ENCODE measurements at places on chromosomes 6 and 20.
A peak's percentile ranks its signal among the peaks of the same experiment; 100 is the strongest.

DNA sequence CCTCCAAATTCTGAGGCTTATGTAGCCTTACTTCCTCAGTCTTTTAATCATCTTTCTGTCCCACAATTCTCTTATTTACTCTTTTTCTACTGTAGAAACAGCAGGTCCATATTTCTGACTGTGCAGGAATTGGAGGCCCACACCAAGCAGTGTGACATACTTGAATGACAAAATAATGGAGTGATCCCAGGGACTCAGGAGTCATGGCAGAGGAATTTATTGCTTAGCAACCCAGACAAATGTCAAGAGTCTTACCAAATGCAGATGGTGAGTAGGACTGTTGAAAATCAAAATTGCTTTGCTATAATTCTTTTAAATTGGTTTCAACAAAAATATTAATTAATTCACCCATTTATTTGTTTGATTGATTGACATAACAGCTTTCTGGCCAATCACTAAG lies 59.9 kb downstream of the HTR1B start:
- DNase-seq: no peak

GRCh38 chr20:60869087-60869486 lies 383.0 kb upstream of the CDH4 start:
- no peak for DNase-seq

DNA sequence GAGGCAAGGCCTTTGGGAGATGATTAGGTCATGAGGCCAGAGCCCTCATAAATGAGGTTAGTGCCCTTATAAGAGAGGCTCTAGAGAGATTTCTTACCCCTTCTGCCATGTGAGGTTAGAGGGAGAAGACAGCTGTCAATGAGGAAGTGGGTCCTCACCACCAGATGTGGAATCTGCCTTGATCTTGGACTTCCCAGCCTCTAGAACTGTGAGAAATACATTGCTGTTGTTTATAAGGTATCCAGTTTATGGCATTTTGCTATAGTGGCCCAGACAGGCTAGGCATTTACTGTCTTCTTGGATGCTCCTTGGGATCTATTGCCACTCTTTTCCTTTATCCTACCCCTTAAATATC lies 57.1 kb upstream of the CITED2 start:
- no peak for DNase-seq

DNA sequence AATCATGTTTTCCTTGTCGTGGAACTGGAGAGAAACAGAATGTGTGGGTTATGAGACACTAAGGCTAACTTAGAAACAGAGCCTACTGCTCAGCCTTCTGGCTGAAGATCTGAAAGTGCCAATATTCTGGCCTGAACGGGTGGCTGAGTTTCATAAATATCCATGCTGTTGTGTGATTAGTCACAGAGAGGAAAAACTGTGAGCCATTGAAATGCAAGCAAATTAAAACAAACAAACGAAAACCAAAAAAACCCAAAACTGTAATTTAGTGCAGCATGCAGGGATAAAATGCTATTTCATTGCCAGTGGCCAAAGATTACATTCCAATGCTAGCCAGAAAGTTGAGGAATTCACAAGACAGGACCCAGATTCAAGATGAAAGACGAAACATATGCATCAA lies 315.1 kb downstream of the UBE3D start:
- no peak for DNase-seq

- no peak for DNase-seq
Observed at GRCh38 chr6:166850677-166851076, 105.7 kb downstream of the RNASET2 start.

DNA sequence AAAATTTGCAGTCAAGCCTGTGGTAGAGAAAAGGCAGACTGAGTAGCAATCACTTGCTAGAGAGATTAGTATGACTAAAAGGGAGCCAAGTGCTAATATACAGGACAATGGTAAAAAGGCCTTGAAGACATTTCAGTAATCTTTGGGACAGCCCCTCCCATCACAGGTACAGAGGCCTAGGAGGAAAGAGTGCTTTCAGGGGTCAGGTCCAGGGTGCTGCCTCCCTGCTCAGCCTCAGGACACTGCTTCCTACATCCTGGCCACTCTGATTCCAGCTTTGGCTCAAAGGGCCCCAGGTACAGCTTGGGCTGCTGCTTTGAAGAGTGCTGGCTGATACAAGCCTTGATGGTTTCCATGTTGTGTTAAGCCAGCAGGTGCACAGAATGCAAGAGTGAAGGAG lies 543.5 kb downstream of the MMUT start:
- no peak for DNase-seq

DNA sequence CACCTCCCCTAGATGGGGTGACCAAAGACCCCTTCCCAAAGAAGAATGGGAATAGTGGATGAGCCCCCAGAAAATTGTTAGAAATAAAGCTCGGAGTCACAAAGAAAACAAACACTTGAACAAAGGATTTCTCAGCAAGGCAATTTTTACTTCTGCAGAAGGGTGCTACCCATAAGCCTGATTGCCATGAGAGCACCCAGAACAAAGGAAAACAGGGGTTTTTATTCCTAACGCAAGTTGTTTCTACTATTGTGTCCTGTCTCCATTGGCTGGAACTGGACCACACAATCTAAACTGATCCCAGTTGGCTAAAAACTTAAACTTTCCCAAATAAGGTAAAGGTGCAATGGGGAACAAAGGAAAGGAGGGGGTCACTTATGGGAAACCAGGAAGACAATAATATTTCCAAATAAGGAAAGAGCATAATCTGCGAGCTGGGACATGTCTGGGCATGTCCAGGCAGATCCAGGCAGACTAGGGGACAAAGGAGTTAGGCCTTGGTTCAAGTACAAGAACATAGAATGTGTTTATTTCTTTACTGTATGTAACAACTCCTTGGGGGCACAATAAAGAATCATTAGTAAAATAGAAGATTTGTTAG lies 20.0 kb downstream of the HLA-B start:
- no peak for DNase-seq

GRCh38 chr20:52482044-52482443 lies 290.5 kb upstream of the ZFP64 start:
- DNase-seq: no peak

DNA sequence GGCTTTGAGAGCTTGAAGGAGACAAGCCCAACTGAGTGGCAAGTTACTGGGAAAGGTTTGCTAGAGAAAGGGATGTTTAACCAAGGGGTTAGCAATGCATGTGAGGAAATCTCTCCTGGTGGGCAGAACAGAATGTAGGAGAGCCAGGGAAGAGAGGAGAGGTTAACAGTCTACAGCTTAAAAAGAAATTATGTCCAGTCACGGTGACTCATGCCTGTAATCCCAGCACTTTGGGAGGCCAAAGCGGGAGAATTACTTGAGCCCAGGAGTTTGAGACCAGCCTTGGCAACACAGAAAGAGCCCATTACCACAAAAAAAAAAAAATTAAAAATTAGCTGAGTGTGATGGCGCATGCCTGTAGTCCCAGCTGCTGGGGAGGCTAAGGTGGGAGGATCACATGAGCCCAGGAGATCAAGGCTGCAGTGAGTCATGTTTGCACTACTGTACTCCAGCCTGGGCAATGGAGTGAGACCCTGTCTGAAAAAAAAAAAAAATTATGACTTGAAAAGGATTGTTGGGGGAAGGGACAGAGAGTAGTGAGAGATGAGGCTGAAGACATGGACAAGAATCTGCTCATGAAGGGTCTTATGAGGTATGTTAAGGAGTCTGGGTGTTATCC lies 264.9 kb downstream of the TBC1D7 start:
- no peak for DNase-seq

DNA sequence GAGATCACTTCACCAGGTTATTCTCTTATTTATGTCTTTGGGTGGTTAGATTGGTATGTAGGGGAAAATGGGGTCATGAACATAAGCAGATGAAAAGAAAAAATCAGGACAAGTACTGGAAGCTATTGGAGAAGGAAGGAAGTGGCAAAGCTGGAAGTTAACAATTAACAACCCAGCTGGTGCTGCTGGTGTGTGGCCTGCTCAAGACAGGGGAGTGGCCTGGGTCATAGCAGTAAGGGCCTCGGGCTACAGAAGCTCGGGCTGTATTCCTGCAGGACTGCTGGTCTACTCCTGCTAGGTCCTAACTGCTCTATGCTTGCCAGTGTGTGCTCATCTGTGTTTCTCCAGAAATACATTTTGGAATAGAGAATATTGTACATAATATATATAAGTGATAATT lies 19.6 kb downstream of the MYLIP start:
- no peak for DNase-seq

DNA sequence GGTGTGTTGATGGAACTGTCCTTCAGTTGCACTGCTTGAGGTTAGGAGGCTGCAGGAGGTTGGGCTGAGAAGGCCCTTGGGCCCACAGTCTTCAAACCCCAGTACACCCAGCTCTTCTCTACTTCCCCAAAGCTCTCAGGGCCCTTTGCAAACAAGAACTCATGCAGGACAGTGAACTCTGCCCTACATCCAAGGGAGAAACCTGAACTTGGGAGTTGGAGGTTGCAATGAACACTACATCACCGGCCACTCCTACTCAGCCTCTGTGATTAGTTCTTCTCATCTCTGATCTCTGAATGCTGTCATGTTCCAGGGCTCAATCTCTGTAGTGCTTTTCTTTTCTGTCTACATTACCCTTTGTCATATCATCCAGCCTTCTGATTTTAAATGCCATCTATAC lies 148.5 kb upstream of the PDE7B start:
- DNase-seq: no peak

- no peak for DNase-seq
Observed at GRCh38 chr20:12670301-12670700, 338.5 kb upstream of the SPTLC3 start.

- peak; percentile 68 for DNase-seq
Observed at GRCh38 chr6:157763129-157763903, 59.7 kb upstream of the SNX9 start.

Data from NCI-H2081 (cell line).